Sciatic nerve (tissue), 2 donors: ENCODE measurements at places on chromosomes 5 and 9.

- no peak for DNase-seq
Measured at GRCh38 chr9:115170358-115171073, 52.6 kb upstream of the TNC start.

DNA sequence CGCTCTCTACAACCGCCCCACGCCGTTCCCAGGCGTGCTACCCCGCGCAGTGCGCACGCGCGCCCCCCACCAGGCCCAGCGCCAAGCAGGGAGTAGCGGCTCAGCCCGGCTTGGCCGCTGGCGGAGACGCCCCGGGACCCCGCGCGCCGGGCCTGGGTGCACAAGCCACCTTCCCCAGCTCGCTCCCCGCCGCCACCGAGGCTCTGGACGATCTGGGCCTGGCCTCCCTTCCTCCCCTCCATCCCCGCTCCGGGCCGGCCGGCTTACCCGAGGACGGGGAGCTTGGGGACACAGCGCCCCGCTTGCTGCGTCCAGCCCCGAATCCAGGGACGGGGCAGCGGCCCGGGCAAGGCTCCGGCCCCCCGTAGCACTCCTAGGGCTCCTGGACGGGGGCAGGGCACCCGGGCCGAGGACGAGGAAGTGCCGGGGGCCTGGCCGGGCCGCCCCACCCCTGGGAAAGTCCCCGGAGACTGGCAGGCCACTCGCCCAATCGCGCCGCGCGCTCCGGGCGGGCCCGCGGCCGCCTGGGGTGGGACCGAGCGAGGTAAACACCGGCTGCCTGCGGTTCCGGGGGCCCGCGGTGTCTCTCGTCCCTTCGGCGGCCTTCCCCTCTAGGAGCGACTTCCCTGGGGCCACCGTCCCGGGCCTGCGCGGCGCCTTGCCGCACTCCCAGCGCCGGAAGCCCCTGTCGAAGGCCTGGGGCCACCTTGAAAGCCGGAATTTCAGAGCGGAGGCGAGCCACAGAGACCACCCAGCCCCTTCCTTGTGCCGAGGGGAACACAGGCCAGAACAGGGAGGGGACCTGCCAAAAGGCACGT, at the start of gene TNIP1:
TSS of gene TNIP1 (minus strand) at position 422 of the 818 bp plus-strand sequence. CDS start 15,939 bp downstream, outside the sequence.
- peak; percentile 96 for DNase-seq

- no peak for DNase-seq
Measured at GRCh38 chr9:11340654-11341053, 727.9 kb upstream of the PTPRD start.

DNA sequence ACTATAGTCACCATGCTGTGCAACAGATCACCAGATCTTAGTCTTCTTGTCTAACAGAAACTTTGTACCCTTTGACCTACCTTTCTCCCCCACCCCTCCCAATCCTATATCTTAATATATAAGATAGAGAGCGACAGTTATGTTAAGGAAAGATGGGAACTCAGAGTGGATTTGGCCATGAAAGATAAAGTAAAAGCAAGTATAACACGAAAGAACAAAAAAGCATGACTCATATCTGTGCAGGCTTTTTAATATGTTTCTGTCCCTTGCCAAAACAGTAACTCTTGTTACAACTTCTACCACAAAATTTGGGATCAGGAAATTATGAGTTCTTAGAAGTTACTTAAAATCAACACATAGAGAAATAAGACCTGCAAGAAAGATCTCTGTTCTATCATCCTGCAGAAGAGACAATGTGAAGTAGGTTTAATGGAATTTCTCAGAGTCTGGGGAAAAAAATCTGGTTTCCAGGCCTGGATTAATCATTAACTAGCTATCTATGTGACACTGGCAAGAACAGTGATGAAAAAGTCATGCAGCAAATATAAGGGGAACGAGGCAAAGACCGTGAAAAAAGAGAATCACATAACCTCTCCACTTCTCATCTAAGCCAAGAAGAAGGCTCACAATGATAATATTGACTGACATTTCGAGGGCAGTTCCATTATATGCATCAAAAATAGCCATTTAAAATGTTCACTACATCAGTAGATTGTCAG, 18.6 kb downstream of the BAAT start:
- no peak for DNase-seq

GRCh38 chr5:74333430-74333829, 307.1 kb downstream of the ENC1 start:
- no peak for DNase-seq

GRCh38 chr9:93302586-93303257, 118.8 kb downstream of the WNK2 start:
- peak; percentile 64 for DNase-seq

GRCh38 chr9:120668399-120668798, 45.9 kb downstream of the MEGF9 start:
- DNase-seq, result no peak

- no peak for DNase-seq
Measured at GRCh38 chr9:69397384-69398214, 72.6 kb downstream of the ENTREP1 start.

DNA sequence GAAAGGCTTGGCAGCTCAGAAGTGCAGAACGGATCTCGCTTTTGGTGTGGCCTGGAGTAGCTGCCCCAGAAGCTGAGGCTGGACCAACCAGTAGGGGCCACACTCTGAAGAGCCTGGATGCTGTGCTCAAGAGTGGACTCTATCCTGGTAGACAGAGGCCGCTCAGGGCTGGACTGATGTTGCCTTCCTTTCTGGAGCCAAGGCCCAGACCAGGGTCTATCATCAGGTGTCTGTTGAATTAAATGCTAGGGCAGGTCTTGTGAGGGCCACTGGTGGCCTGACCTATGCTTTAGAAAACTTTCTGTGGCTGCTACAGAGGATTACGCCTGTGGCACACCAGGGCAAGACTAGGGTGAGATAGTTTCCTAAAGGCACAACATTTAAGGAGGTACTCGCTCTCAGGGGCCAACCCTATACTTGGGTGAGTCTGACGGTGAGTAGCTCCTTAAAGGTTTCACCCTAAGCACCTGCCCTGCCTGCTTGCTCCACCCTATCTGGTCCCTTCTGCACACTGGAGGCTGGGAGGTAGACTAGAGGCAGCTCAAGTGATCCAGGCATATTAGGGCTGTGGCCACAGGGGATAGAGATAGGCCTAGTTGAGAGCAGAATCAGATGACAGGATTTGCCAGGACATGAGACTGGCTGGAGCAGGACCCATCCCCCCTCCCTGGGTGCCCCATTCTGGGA, 9.8 kb upstream of the IRF1 start:
- no peak for DNase-seq

GRCh38 chr5:179833056-179833708, 12.5 kb downstream of the SQSTM1 start:
- no peak for DNase-seq

- DNase-seq, result no peak
Measured at GRCh38 chr5:68178579-68178978, 37.0 kb upstream of the PIK3R1 start.

DNA sequence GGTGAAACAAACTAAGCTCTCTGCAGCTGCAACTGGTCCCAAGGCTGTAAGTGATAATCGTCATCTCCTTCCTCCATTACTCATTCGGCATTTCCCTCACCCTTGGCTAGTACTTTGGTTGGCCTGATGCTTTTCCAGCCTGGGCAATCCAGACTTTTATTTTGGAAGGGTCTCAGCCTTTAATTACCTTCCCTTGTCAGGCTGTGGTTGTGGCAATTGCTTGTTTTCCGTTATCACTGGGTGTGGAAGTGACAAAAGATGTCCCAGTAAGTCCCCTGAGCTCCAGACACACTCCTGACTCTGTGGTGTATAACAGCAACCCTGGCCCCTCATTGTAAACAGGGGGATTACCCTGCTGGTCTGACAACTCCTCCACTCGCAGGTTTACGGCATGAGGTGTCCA, 6.3 kb upstream of the FAF2 start:
- no peak for DNase-seq

DNA sequence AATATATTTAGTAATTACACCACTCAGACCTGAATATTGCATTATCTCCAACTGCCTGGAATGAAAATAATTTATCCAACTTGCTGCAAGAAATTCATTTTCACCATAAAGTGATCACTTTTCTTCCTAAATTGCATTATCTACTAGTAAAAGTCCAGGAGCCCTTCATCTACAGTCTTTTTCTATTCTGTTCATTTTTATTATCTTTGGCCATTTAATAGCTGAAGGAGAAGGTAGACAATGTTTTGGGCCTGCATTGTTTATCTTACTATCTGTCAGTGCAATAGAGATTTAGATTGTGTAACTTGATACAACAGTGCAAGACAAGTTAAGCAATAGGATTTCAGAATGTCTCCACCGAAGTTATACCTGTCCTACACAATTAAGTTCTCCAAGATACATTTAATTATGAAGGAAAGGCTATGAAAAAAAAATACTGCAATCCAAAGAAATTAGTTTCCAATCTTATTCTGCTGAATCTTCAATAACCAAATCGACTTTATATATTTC, 1339.7 kb upstream of the CDH6 start:
- DNase-seq, result no peak

- DNase-seq, result no peak
Measured at GRCh38 chr5:180619563-180619915, 28.2 kb upstream of the SCGB3A1 start.

DNA sequence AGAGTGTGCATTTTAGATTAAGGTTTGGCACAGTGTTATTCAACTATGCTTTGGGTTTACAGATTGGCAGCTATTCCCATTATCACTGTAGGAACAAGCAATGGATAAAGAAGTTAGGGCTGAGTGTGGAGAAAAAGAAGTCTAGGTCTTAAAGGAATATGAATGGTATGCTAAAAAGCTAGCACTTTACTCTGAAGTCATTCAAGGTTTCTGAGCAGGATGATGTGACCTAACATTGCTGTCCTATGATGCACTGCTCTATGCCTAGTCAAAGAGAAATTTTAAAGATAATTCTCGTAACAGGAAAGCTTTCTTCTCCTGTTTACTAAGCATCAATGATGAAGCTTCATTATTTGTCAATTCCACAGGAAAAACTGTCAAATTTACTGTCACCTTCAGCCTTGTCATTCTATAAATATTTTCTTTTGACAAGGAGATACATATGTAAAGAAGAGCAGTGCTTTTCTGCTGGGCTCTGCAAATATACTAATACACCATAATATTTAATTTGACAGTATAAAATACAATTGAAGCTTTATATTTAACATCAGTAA, 476.1 kb upstream of the PTPRD start:
- DNase-seq, result no peak

- DNase-seq, result peak; percentile 57
Measured at GRCh38 chr5:179267671-179268083, 77.6 kb downstream of the ADAMTS2 start.

GRCh38 chr5:97297704-97298091, 114.7 kb upstream of the RIOK2 start:
- no peak for DNase-seq

- DNase-seq, result no peak
Measured at GRCh38 chr5:15995341-15996052, 184.1 kb downstream of the MARCHF11 start.

DNA sequence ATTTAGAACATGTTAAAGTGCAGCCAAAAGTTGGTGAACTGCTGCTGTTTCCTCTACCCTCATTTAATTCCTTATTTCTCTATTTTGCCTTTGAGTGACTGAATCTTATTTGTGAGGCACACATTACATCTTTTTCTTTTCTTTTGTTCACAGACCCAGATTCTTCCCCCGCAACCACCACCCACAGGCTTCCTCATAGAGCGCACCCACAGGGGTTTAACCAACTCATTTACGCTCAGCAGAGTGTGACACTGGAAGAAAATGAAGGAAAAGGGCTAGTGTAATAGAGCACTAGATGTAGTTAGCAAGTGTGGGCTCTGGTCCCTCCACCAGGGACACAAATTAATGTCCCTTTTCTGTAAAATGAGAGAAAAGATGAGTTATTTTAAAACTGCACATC, 200.7 kb downstream of the PARP8 start:
- no peak for DNase-seq

GRCh38 chr5:151115272-151115905, 34.6 kb upstream of the TNIP1 start:
- peak; percentile 91 for DNase-seq

- DNase-seq, result no peak
Measured at GRCh38 chr9:35801328-35802128, 10.1 kb downstream of the NPR2 start.
